ENCODE measurements at places on chromosomes 4 and X.

- no peak for DNase-seq
Measured at GRCh38 chr4:1658146-1658545, 26.0 kb downstream of the FAM53A start.

GRCh38 chrX:132395026-132395425 is 93.8 kb downstream of the MBNL3 start:
- DNase-seq, result no peak

- DNase-seq, result no peak
Measured at GRCh38 chr4:110808351-110808878, 185.5 kb upstream of the PITX2 start.

- no peak for DNase-seq
Measured at GRCh38 chr4:123352966-123353365, 43.6 kb upstream of the SPRY1 start.

DNA sequence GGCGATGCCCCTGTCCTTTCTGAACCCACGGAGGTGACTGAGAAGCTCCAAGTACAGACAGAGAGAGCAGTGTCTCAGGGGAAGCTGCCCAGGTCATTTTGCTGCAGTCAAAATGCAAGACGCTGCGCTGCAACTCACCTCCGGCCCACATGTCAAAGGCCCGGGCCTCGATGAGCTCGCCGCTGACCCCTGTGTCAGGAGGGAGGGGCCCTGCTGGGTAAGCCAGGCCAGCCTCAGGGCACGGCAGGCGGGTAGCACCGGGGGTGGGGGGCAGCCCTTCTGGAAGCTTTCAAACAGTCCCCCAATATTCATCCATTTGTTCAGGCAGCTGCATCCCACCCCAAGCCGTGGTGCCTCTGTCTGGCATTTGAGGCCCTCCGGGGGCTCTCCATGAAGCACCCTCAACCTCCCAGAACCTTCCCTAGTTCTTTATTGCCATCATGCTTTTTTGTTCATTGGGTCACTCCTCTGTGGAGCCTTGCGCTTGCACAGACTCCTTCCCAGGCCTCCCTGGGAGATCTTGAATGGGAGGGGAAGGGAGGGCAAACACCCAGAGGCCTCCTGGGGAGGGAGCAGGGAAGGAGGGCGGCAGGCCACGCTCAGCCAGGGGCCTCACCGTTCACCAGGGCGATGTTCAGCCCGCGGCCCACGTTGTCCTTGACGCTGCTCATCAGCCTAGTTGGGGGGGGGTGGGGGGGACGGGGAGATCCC is 8.2 kb downstream of the FAM3A start:
- DNase-seq, result no peak

GRCh38 chr4:119942806-119943205 is 123.8 kb downstream of the MAD2L1 start:
- no peak for DNase-seq

DNA sequence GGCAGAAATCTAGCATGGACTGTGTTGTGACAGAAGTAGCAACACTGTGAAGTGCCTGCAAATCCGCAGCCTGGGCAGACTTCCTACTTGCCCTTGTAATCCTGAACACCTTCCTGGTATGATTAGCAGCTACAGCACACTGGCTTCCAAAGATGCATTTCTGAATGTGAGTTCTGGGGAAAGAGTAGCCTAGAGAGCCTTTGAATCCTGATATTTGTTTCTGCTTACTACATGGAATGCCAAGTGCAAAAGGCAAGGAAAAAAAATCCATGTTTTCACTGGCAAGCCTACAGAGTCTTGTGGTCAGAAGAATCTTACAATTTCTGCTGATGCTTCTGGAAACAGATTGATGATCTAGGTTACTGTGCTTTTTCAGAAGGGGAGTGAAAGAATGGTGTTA is 223.7 kb downstream of the COL25A1 start:
- DNase-seq, result no peak

DNA sequence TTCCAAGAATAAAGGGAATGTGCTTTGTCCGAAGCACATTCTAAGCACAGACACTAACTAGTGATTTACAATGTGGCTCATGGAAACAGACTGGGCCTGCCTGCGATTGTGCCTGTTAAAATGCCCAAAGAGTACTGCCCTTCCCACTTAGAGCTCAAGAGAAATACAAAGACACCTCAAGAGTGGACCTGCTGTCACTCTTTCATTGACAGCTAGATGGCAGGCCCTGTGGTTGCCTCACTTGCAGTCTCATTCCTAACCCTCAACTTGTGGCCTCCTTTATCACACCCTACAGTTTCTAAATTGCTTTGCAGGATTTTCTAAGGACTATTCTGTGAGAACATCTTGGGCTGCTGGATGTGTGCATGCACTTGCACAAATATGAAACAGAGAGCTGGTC is 331.0 kb upstream of the EMCN start:
- DNase-seq, result no peak

DNA sequence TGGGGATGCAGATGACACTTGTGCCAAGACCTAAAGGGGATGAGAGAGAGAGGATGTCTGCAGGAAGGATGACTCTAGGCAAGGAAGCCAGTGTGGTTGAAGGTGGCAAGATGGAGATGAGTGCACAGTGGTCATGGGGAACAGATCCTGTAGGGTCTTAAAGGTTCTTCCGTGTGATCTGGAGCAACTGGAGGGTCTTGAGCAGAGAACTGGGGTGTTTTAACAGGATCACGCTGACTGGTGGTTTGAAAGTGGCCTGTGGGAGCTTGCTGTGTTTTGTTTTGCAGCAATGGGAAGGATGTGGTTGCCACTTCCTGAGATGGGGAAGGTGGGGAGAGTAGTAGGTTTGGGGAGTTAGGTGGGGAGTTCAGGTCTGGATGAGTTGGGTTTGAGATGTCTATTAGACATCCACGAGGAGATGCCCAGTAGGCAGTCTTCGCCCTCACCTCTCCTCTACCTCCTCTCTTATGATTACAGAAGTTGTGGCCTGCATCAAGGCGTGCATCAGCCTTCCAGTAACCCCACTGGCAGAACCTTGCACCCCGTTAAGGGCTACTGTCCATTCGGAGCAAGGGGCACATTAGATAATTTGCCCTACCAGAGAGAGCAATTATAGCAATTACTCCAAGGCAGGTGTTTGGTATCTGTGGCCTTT is 1.4 kb upstream of the STBD1 start:
- DNase-seq, result no peak

- DNase-seq, result no peak
Measured at GRCh38 chr4:177569434-177569833, 127.2 kb upstream of the AGA start.
